ENCODE measurements at places on chromosomes 16 and 17.

GRCh38 chr17:74981318-74981978 lies 6.0 kb upstream of the CDR2L start:
- DNase-seq = no peak

GRCh38 chr17:78912082-78912481 lies 9.1 kb upstream of the CEP295NL start:
- no peak for DNase-seq

- no peak for DNase-seq
Measured at GRCh38 chr17:27564463-27564862, 66.5 kb upstream of the LGALS9 start.

DNA sequence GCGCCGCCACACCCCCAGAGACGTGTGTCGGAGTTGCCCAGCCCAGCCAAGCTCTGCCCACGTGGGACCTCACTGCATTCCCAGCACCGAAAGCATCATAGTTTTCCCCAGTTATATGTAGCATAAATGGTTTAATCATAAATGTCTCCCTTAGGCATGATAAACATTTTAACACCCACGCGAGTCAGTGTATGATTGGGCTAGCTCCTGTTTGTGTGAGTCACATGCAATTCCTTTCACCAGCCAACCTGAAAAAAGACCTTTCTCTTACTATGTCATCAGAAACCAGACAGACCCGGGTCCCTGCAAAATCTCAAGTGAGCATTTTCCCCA lies 9.2 kb downstream of the TAF1C start:
- DNase-seq = no peak

GRCh38 chr17:8333281-8333680 lies 6.4 kb upstream of the ODF4 start:
- no peak for DNase-seq

- no peak for DNase-seq
Measured at GRCh38 chr16:31273676-31274075, 13.9 kb downstream of the ITGAM start.

GRCh38 chr17:14201988-14202380 lies 34.7 kb downstream of the CDRT15 start:
- DNase-seq = no peak

DNA sequence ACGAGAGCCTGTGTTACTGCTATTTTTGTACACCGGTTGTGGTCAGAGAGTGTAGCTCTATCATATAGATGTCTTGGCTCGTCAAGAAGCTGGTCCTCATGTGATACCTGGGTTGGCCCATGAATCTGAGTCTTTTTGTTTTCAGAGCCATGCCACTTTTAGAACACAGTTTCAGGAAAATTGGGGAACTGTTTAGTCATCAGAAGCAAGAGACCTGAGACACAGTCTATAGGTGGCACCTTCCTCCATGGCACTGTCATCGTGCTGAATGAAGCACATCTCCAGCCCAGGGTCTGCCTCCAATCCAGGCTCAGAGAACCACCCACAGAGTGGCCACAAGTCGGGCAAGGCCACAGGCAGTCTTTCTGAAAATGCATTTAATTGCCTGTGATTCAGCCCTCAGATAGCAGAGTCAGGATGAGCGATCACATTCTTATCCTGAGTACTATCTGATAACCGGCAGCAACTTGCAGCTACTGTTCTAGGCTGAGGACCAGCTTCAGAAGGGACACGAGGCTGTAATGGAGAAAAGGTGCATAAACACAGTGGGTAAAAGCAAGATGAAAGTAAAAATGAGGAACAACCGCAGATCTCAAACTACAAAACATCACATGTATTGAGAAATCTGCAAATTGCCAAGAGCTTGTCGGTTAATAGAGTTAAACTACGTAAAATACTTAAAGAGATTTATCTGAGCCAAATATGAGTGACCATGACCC lies 14.2 kb upstream of the HAPSTR1 start:
- DNase-seq = no peak

GRCh38 chr16:11135464-11135973 lies 120.5 kb downstream of the SOCS1 start:
- no peak for DNase-seq

DNA sequence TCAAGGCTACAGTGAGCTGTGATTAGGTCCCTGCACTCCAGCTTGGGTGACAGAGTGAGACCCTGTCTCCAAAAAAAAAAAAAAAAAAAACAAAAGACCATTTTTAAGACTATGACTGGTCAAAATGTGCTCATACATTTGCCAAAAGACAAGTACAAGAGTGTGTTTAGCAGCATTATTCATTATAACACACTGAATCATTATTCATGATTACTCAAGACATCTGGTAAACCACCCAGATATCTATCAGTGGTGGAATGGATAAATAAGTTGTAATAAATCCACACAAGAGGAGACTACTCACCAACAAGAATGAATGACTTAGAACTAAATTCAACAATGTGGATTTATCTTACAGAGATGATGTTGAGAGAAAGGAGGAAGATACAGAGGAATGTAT lies 716.3 kb downstream of the MAF start:
- no peak for DNase-seq

DNA sequence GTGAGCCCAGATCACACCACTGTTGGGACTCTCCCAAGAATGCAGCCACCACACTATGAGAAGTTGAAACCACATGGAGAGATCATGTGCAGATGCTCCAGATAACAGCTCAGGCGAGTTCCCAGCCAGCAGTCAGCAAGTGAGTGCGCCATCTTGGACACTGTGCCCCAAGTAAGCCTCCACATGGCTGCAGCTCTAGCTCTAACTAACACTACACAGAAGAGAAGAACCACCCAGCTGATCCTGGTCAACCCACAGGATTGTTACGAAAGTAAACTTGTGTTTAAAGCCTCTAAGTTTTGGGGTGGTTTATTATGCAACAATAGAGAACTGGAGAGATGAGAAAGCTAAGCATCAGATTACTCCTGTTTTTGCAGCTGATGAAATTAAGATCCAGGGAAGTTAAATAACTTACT lies 25.8 kb downstream of the SLC38A7 start:
- no peak for DNase-seq

GRCh38 chr16:56343661-56344517 lies 81.5 kb downstream of the AMFR start:
- DNase-seq = no peak

DNA sequence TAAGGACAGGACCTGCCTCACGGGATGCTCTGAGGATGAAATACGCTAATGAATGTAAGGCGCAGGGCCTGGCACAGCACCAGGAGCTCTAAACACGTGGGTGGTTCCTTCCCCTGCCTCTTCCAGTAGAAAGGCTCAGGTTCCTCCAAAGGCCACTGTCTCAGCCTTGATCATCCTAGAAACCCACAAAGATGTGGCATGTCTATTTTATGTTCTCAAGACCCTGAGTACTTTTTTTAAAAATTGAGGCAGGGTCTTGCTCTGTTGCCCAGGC lies 17.0 kb upstream of the MEAK7 start:
- no peak for DNase-seq

DNA sequence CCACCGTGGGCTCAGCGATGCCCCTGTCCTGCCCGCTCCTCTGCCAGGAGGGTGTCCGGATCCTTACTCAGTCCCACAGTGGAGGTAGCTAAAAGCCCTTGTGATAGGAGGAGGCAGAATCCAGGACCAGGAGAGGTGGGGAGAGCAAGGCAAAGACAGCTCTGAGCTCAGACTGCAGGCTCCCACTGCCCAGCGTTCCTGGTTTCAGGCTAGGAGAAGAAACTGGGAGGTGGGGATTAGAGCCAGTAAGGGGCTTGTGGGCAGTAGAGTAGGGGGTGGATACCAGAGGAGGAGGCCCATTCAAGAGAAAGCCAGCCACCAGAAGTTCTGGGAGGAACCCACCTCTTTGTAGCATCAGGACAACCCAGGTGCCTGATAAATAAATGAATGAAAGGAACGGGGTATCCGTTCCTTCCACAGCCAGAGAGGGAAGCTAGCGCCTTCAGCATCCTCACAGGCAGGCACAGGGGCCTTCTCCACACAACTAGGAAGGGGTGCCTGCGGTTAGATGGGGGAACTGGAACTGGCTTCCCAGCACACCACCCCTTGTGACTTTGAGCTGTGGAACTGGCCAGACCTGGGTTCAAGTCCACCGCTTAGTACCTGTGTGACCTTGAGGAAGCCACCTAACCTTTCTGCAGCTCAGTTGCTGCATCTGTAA lies 2.3 kb downstream of the IL21R start:
- DNase-seq = no peak

- no peak for DNase-seq
Measured at GRCh38 chr16:88445583-88445960, 7.5 kb upstream of the ZFPM1 start.

GRCh38 chr17:32575852-32576251 lies 89.1 kb downstream of the CDK5R1 start:
- DNase-seq = no peak

GRCh38 chr16:21227866-21228265 lies 5.6 kb upstream of the ANKS4B start:
- DNase-seq = no peak

DNA sequence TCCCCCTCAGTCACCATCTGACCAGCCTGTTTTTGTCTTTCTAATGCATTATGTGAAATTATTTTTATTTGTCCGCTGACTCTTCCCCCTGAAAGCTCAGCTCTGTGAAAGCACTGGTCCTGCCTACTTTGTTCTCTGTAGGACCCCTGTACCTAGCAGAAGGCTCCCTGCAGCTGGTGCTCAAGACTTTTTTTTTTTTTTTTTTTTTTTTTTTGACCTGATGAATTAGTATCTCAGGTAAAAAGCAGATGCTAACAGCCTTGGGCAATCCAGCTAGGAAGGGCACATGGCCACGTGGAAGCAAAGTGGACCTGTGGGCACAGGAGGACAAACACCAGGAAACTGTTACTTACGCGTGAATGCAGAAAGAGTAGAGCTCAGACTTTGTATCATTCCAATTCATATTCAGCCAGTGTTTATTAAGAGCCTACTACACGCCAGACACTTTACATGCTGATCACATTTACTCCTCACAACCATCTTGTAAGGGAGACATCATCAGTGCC lies 629 bp upstream of the UNC119 start:
- no peak for DNase-seq

DNA sequence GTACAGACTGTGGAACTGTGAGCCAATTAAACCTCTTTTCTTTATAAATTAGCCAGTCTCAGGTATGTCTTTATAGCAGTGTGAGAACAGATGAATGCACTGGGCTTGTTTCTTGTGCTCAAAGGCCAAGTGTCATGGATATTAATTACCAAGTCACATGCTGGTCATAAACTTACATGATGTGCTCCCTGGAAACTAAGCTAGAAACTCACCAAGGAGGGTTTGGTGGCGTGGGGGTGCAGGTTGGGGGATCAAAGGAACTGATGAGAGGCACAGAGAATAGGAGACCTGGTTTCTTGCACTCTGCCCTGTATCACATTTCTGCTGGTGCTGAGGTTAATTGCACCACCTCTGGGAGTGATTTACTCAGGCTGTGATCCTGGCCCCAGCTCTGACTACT lies 31.2 kb upstream of the TMC5 start:
- no peak for DNase-seq
